DMS 273 treated with DMSO at 0.1 percent for 48 hours (cell line): ENCODE measurements at places on chromosomes 5 and 9.
A peak's percentile ranks its signal among the peaks of the same experiment; 100 is the strongest.

DNA sequence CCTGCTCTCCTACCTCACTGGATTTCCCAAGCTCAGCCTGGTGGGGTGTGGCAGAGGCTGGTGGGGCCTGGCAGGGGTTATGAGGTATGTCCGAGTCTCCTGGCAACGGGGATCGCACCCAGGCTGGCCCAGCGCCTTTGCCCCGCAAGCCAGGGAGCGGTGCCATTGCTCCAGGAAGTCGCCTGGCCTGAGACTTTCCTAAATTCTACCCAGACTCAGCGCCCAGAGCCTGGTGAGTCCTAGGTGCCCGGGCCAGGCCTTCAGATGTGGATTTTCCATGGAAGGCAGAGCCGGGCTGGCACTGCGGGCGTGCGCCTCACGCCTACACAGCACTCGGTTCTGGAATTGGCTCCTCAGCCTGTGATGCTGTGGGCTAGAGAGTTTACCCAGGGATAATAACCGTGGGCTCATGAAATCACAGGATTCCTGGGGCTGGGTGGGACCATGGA is 155.4 kb upstream of the COL5A1 start:
- DNase-seq: no peak

DNA sequence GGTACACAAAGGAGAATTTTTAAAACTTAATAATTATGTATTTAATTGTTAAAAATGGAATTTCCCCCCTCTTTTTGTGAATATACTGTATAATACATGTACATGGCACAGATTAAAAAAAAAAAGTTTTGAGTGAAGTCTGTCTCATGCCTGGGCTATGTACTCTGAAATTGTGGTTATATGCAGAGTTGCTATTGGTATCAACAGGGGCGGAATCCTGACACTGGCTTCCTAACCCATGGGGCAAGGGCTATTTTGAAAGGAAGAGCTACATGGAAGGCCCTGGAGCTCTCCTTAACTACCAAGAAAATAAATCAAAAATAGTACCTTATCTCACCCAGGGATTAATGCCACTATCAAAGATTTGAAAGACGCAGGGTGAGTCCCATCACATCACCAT is 865 bp upstream of the FAM193B start:
- DNase-seq: no peak

DNA sequence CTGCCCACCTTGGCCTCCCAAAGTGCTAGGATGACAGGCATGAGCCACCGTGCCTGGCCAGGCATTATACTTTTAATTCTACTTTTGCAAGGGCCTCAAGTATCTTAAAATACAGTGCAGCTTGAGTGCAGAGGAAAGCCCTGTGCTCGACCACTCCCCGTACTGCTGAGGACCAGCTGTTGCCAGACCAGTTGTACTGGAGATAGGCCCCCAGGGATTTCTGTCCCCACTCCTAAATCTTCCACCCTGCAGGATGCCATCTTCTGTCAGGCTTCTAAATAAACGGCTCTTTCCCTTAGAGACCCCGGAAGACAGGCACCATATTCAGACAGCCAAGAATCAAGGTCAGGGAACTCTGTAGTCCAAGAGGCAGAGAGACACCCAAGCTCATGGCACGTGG is 16.6 kb upstream of the PSMD5 start:
- DNase-seq: no peak

- DNase-seq: no peak
Measured at GRCh38 chr5:2738156-2738699, 13.2 kb downstream of the IRX2 start.

- peak; percentile 91 for DNase-seq
Measured at GRCh38 chr9:130118841-130119518, 53.2 kb upstream of the NCS1 start.

- DNase-seq: no peak
Measured at GRCh38 chr5:78747705-78748359, 99.3 kb upstream of the LHFPL2 start.

DNA sequence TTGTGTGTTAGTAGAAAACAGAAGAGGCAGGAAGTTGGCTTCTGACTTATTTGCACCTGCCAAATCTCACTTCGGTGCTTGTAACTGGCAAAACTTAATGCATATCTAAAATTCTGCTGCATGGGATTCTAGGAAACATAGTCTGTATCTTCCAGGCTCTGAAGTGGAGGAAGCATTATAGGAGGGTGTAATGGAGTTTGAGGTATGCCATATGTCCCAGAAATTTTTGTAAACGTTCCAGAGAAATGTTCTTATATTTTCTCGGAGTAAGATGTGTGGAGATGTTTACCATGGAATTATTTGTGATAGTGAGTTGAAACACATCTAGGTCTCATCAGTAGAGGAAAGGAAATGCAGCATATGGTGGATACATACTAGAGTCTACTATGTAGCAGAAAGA is 1329.0 kb upstream of the NUDT12 start:
- DNase-seq: no peak

DNA sequence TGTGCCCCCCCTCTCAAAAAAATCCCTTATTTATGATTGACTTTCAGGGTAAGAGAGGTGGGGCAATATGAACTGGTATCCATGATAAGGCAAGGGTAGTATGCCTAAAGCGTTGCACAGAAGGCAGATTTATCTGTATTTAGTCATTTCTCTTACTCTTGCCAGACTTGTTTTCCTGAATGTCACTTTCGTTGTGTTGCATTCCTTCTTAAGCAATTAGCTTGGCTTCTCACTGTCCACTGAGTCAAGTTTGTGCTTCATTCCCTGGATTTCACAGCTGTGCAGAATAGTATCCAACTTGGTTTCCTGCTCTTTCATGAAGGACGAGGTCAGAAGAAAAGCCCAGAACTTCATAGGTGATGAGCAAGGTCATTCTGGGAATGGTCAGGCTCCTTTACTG is 301.5 kb upstream of the ACTBL2 start:
- DNase-seq: no peak

DNA sequence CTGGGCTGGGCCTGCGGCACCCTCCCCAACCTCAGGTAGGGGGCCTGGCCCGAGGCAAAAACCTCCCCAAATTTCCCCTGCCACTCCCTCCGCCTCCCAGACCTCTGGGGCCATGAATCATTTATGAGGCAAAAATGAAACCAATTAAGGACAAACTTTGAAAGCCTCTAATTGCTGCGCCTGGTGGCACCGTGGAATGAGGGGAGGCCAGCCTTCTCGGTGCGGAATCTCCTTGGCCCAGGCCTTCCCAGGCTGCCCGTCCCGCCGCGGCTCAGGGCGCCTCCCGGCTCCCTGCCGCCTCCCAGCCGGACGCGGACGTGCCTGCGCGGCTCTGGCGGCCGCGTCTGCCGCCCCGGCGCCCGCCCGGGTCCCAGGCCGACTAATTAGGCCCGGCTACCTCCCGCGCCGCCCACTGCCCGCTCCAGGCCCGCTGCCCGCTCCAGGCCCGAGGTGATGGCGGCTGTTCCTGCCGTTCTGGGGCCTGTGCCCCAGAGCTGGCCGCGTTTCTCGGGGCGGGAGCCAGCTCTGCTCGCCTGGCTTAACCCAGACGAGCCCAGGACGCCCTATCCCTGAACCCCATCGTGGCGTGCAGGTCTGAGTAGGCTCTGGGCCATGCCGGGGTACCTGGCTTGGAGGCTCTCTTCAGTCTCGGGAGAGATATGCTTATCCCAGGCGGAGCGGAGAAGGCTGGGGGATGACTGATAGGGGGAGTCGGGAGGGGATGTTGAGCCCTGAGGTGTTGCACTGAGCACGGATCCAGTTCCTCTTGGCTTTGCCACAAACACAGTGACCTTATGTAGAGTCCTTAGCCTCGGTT is 20.1 kb downstream of the CXXC5 start:
- peak; percentile 73 for DNase-seq

DNA sequence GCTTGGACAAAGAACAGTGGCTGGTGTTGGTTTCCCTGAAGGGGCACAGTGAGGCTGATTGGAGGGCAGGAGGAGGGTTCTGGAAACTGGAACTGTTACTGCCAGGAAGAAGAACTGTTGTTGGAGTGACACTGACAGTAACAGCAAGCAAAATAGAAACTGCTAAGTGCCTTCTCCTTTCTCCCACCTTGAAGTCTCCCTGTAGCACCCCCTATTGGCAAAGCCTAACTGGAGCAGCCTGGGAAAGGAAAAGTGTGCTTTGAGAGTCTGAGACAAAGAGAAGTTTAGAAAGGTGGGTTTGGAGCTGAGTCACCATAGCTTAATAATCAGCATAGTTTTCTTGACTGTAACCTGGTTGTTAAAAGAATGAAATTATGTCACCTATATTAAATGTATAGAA is 2.5 kb upstream of the TMEM174 start:
- no peak for DNase-seq

- no peak for DNase-seq
Measured at GRCh38 chr9:87259543-87260518, 237.8 kb upstream of the DAPK1 start.

GRCh38 chr9:89448821-89449220 is 49.1 kb downstream of the SEMA4D start:
- DNase-seq: no peak

DNA sequence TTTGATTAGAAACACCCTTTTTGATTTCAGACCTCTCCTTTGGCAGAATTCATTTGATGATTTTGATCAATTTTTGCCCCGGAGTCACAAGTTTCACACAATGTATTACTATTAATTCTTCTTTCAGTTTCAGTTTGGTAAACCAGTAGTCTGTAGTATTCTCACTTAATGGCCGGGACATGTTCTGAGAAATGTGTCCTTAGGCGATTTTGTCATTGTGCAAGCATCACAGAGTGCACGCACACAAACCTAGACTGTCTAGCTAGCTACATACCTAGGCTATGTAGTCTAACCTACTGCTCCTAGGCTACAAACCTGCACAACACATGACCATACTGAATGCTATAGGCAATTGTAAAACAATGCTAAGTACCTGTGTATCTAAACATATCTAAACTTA is 662.5 kb downstream of the IRX1 start:
- DNase-seq: no peak

GRCh38 chr9:34521406-34522045 is 1.3 kb downstream of the ENHO start:
- DNase-seq: no peak

- no peak for DNase-seq
Measured at GRCh38 chr9:72327631-72328030, 37.4 kb downstream of the ZFAND5 start.

GRCh38 chr9:65400886-65401285 is 115.9 kb upstream of the FOXD4L5 start:
- no peak for DNase-seq

DNA sequence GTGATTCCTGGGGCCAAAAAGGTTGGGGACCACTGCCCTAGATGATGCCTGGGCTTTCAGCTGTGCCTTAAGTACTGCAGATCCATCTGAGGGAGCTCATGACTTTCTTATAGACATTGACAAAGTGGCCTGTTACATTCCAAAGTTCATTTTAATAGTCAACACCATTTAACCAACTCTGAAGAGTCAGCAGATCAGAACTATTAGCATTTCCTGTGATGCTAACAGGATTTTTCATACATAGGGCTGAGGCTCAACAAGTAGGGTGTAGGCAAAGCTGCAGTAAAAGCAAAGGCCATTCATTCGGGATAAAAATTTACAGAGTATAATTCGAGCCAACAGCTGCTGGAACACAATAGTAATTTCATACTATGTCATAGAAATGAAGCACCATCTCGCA is 105.4 kb downstream of the LPAR1 start:
- no peak for DNase-seq

DNA sequence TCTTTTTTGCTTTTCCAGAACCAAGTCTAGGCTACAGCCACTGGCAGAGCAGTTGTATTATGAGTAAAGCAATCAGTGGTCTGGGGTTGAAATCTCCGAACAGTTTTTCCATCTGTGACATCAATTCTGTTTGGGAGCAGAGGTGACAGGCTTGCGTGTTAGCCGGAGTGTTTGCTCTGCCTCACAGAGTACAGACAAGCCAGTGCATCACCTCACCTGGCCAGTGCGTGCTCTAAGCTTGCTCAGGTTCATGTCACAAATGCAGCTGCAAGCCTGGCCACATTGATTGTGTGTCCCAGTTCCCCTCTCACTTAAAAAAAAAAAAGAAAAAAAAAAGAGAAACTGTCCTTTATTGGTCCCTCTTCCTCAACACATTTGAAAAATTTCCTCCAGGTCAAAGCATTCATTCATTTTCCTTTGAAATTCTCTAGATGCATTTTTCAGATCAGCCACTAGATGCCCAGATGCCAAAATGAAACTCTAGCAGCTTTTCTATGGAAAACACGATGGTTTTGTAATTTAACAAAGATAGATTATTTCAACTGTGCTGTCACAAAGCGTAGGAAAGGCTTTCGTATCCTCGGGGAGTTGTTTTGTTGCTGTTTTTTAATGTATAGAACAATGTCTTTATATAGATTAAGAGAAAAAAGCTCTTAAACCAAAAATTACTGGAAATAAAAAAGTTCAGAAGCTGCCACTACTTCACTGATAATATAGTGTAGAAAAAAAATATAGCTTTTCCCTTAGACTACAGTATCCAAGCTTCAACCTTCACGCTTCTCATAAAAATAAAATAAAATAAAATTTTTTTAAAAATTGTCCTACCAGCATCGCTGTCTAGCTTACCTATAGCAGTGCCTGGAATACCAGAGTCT is 585.5 kb downstream of the TLE1 start:
- DNase-seq: no peak

GRCh38 chr5:62084391-62084790 is 221.6 kb upstream of the KIF2A start:
- DNase-seq: no peak

GRCh38 chr9:26945591-26945990 is 1.5 kb downstream of the PLAA start:
- no peak for DNase-seq

- no peak for DNase-seq
Measured at GRCh38 chr9:93091453-93092081, 4.5 kb upstream of the CARD19 start.

DNA sequence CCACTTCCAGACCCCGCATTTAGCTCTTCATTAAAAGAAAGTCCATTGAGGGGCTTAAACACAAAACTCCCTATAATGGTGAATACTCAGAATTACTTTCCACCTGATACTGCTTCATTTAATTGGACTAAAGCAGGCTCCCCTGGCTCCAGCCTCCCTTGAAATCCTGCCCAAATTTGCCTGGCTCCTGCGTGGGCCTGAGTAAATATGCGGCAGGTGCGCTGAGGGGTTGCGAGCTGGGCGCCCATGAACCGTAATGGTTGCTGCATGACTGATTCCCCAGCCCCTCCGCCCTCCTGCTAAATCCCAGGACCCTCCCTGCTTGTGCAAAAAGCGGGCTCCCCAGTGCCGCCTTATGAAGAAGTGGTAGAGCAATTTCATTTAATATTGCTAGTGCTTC is 639.7 kb downstream of the BNC2 start:
- DNase-seq: no peak
